ENCODE measurements at places on chromosomes 4 and X. TPM values are rescaled to one million over a fixed set of nuclear protein-coding genes. Genes with fewer than 3 reads are reported as not detected.

Gene GPR50
- total RNA-seq, result not detected

Gene GAGE2A
- not detected for total RNA-seq

Gene BANK1
- 10.3 TPM for total RNA-seq

Gene CRLF2
- not detected for total RNA-seq

All from adrenal gland (tissue), 19 donors.